ENCODE measurements at places on chromosomes 3 and 15.

DNA sequence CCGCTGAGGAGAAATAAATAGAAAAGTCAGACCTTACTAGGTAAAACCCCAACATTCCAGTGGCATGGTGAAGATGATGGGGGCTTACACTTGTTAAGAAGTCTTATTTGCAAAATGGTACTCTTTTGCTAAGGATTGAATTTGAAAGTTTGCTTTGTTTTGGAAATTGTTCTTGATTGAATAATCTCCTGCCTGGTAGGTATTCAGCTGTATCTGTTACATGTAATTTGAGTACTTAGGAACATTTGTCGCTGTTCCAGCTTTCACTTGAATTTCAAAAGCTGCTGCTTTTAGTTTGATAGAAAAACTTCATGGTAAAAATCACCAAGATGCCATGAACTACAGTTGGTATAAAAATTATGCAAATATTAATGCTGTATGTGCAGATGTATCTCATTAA, 44.6 kb downstream of the TFG start:
- no peak for DNase-seq

DNA sequence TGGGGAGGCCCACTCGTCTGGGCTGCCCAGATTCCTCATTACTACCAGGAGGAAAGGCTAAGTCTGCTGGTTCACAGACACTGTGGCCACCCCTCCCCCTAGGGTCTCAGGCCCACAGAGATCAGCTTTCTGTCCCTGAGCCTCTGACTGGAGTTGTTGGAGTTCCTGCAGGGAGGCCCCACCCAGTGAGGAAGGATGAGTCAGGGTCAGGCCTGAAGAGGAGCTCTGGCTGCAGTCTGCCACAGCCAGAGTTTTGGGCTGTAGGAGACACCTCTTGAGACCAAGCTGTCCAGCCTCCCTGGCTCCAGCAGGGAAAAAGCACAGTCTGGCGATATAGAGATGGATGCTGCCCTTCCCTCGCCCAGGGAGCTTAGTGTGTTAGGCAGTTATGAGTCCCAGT, 720.9 kb upstream of the SEMA6D start:
- DNase-seq: no peak

DNA sequence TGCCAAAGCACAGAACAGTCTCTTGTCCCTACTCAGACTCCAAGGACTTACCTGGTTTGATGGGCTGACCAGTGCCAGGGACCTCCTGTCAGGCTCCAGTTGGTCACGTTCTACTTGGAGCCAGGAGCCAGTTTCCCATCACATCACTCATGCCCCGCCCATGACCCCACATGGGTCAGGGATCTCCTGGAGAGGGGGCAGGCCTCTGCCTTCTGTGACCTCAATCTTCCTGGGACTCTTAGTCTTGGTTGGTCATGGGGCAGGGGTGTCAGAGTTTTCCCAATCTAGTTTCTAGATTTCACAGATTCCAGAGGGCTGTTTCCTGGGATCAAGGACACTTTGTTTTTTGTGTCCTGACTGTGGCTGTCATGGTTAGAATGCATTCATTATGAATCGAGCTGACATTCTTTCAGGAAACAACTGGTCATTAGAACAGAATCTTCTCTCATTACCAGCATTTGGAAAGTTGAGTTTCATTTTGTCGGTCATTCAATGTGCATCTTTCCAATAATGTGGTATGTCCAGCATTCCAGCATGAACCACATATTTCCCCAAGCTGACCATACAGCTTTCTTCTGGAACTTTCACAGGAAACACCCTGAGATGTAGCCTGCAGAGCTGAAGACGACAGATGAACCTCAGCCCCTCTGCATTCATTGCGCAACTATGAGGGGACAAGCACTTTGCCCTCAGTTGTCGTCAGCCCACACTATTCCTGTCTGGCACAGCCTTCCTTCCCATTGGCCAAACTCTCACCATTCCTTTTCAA, 19.8 kb downstream of the CYP19A1 start:
- DNase-seq: peak; percentile 21

- DNase-seq: no peak
Measured at GRCh38 chr3:116034794-116035193, 410.5 kb downstream of the LSAMP start.

- no peak for DNase-seq
Measured at GRCh38 chr15:67164811-67165253, 89.6 kb downstream of the AAGAB start.

DNA sequence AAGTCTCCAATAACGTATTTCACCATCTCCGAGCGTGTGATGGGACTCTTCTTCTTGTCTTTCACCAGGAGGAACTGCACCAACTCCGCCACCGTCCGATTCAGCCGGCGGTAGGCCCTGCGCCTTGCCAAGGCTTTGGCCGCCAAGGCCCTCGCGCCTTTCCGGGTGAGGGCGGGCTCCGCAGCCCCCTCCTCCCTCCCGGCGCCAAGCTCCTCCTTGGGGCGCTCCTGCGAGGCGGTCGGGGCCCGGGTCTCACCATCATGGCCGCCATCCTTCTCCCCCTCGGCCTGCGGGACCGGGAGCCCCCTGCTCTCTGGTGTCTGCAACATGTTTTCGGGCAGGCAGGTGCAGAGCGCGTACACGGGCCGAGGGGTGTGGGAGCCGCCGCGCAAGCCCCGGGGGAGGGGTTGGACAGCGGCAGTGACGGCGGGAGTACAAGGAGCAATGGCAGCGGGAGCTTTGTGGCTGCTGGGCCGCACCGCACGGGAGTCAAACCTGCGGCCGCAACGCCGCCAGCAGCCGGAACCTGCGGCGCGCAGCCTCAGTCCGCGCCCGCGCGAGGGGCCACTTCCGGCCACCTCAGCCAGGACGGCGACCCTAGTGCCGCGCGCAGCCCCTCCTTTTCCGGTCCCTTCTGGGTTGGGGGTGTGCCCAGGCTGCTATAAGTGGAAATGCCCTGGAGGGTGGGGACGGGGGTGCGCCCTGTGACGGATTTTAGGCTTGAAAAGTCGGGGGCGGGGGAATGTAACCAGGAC, at the start of gene MAGEF1:
Gene MAGEF1, minus strand, starts transcription at position 572 of the 755 bp plus-strand sequence. Its CDS starts 243 bp downstream, at position 329.
- DNase-seq: no peak

- DNase-seq: no peak
Measured at GRCh38 chr15:65979316-65979715, 110.0 kb downstream of the RAB11A start.

- no peak for DNase-seq
Measured at GRCh38 chr3:42118762-42119361, 27.7 kb downstream of the TRAK1 start.

DNA sequence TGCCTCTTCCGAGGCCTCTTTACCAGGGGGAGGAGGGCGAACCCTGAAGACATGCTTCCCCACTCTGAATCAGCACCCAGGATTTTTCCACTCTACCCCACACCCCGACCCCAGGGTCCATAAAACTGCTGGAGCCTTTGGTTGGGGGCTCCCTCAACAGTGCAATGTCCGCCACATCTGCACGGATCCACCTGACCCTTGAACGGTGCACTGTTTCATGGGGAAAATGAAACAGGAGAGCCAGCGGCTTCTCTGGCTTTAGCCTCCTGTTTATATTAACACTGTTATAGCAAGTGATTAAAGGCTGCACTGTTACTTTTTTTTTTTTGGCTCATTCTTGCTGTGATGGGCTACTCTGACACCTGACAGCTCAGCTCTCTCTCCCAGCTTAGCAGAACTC, 124.1 kb upstream of the DLG1 start:
- no peak for DNase-seq
